Uterine smooth muscle cell (primary cell): ENCODE measurements at places on chromosomes 1 and 21. TPM values are rescaled to one million over a fixed set of nuclear protein-coding genes. Genes with fewer than 3 reads are reported as not detected.

The CA14 gene
- 0.11 TPM in 1 of 2 replicates, not detected in the other for total RNA-seq

The POU2F1 gene
- 4.6 and 5.3 TPM in 2 replicates for total RNA-seq

The NMNAT1 gene
- total RNA-seq = 13.6 and 17.1 TPM in 2 replicates

The KTI12 gene
- 13.4 and 20.6 TPM in 2 replicates for total RNA-seq

The NEK2 gene
- total RNA-seq = 17.9 and 71.9 TPM in 2 replicates
